ENCODE measurements at places on chromosomes 13 and 19. TPM values are rescaled to one million over a fixed set of nuclear protein-coding genes. Genes with fewer than 3 reads are reported as not detected.

DNA sequence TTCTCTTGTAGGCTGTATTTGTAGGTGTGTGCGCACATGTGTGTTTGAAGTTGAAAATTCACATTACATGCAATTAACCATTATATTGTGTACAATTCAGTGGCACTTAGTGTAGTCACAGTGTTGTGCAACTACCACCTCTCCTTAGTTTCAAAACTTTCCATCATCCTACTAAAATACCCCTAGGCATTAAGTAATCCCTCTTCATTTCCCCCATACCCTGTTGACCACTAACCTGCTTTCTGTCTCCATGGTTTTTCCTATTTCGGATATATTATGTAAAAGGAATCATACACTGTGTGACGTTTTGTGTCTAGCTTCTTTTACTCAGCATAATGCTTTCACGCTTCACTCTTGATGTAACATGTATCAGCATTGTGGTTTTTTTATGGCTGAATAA lies 16.1 kb downstream of the LSM14A start:
- DNase-seq = no peak

- no peak for DNase-seq
Observed at GRCh38 chr13:97542102-97542685, 108.2 kb downstream of the RAP2A start.

- no peak for DNase-seq
Observed at GRCh38 chr19:49857061-49857837, 6.3 kb downstream of the PTOV1 start.

- no peak for DNase-seq
Observed at GRCh38 chr13:109642358-109642757, 144.0 kb downstream of the IRS2 start.

GRCh38 chr19:10209315-10209714 lies 14.6 kb upstream of the DNMT1 start:
- no peak for DNase-seq

- DNase-seq = no peak
Observed at GRCh38 chr13:38518328-38518727, 168.5 kb upstream of the FREM2 start.

GRCh38 chr19:398719-399118 lies 10.2 kb downstream of the C2CD4C start:
- peak; percentile 27 for DNase-seq

GRCh38 chr19:29680447-29680846 lies 15.2 kb downstream of the PLEKHF1 start:
- no peak for DNase-seq

DNA sequence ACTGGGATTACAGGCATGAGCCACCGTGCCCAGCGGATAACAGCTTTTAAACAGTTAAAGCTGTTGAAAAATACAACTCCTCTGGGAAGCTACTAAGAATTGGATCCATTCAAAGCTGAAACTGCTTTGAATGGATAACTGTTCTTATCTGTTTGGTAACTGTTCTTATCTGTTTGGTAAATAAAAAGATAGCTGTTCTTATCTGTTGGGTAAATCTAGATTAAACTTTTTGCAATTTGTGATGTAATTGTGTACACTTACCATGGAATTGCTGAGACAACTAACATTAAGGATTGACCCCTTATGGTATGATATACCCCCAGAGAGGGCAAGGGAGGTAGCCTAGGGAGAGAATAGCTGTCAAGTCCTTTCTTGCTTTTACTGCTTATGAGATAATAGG lies 27.9 kb upstream of the SPART start:
- no peak for DNase-seq

DNA sequence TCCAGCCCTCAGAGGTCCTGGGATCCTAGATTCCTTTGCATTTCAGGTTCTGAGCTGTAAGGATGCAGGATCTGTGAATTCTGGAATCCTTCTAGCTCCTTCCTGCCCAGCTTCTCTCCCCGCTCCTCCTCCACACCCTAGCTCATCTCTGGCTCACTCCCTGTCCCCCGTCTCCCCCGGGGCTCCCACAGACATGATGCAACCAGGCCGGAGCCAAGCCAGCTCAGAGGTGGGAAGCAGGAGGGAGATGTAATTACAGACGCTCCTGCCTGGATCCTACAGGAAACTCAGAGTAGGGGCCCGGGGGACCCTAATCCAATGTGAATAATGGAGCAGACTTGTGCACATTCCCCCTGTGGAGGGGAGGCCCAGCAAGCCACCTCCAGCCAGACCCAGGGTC lies 4.5 kb downstream of the GNG8 start:
- no peak for DNase-seq

DNA sequence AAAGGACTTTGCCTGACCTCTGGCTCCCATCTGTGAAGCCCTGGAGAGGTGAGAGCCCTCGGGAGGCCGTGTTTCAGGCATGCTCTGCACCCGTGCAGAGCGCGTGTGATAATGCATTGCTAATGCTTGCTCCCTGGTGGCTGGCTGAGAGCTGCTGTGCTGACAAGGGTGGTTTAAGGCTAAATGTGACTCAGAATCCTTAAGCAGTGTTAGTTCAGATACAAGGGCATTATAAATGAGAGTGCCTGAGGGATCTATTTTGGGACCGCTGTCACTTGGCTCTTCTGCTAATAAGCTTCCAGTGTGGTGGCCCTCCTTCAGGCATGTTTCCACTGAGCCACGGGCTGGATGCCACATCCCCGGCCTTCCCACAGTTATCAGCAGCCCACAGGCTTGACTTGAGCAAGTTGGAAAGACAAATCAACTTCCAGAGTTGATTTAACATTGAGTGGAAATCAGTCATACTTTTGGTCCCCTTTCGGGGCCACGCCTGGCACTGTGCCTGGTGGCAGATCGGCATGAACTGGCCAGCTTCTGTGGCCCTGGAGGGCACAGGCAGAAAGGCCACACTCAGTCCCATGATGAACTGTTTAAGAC lies 17.0 kb downstream of the ALOX5AP start:
- DNase-seq = peak; percentile 79

DNA sequence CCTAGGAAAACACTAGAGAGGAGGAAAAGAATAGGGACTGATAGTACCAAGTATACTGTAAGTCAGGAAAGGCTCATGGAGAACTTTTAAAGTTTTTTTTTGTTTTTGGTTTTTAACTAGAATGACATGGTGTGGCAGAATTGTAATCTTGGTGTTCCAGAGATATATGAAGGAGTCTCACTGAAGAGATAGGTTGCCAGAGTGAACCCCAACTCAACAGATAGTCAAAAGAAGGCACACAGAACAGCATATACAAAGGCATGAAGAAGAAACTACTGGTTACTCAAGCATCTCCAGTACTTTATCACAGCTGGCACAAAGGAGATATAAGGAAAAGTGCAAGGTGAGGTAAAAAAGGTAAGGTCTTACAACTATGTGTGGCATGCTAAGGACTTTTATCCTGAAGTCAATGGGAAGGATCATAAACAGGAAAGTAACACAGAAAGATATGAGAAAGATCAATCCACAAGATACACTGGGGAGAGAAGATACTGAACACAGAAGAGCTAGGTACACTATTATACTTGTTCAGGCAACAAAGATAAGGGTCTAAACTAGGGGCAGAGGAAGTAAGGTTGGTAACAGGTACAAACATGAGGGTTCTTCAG lies 6.0 kb downstream of the KPNA3 start:
- DNase-seq = no peak

DNA sequence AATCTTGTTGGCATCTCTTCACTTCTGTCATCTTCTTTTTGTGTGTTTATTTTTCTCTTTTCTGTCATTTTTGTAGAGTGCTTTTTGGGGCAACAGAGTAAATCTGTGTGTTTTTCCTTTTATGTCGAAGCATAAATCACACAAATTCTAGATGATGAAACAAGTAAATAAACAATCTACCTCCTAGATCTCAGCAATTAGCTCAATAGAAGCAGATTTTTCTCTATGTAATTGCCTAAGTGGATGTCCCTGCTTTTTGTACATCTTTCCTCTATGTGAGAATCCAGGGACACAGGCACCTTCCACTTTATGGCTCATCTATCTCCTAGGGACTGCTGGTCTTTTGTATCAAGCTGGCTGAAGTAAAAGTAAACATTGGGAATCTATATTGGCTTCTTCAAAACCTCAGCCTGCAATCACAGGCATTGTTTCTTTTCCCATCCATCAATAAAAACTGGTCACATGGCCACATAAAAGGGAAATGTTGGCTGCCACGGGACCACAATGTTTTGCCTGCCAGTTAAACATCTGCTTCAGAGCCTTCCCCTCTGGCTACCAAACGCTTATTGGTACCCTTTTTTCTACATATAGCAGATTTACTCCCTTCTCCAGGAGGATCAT lies 323.8 kb downstream of the LMO7 start:
- DNase-seq = no peak

DNA sequence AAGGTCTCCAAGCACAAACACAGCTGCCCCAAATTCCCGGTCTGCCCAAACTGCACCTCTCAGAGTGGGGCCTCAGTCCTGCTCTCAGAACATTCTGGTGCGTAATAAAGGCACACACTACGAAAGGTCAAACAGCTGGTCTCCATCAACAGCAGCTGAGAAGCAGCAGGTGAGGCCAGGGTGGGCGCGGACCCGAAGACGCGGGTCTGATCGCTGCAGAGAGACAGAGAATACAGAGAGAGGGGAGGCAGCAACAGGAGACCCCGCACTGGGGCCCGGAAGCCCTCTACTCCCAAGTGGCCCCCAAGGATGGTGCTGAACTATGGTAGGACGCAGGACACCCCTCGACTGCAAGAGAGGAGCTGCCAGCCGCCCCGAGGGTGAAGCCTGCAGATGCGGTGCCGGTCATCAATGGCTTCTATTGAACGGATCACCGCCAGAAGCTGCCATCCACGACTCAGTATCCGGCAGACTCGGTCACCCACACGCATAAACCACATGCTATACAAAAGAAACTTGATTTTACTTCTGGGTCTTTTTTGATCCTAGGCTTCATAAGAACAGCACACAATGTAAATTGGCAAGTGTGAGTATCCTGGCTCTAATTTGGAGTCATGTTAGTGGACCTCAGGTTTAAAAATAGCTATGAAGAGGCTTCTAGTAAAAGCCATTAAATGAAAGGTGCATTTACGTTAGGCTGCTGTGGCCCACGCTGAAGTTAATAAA lies 33.4 kb downstream of the STK24 start:
- no peak for DNase-seq

PLVAP gene
- total RNA-seq = 411 TPM

SBK2 gene
- total RNA-seq = not detected

HNRNPUL1 gene
- total RNA-seq = 155 TPM

GNG7 gene
- 2.4 TPM for total RNA-seq

EID2B gene
- 3.3 TPM for total RNA-seq

LGI4 gene
- total RNA-seq = 17.5 TPM

ZNF580 gene
- 43.7 TPM for total RNA-seq

ZNF729 gene
- not detected for total RNA-seq

C3 gene
- total RNA-seq = 3,196 TPM

DAZAP1 gene
- 75.2 TPM for total RNA-seq

IGLON5 gene
- 0.24 TPM for total RNA-seq

NAPSA gene
- total RNA-seq = 1.5 TPM
